ENCODE measurements at places on chromosomes 7 and 10.
A peak's percentile ranks its signal among the peaks of the same experiment; 100 is the strongest.

DNA sequence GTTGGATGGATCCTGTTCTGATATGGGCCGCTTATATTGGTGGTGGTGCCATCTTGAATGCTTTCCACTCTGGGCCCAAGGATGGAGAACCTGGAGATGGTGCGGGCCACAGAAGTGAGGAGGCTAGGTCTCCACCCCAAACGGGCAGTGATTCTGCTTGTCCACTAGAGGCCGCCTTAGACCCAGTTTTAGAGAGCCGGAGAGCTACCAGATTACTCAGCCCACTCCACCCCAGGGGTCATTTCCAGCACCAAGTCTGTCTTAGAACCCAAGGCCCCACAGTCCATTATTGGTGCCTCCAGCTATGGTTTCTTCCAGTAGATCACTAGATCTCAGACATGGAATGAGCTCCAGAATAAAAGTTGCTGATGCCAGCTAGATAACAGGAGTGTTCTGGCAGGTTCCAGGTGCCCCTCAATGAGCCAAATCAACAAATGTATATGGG is 11.8 kb upstream of the CAMK2G start:
- DNase-seq: peak; percentile 38

DNA sequence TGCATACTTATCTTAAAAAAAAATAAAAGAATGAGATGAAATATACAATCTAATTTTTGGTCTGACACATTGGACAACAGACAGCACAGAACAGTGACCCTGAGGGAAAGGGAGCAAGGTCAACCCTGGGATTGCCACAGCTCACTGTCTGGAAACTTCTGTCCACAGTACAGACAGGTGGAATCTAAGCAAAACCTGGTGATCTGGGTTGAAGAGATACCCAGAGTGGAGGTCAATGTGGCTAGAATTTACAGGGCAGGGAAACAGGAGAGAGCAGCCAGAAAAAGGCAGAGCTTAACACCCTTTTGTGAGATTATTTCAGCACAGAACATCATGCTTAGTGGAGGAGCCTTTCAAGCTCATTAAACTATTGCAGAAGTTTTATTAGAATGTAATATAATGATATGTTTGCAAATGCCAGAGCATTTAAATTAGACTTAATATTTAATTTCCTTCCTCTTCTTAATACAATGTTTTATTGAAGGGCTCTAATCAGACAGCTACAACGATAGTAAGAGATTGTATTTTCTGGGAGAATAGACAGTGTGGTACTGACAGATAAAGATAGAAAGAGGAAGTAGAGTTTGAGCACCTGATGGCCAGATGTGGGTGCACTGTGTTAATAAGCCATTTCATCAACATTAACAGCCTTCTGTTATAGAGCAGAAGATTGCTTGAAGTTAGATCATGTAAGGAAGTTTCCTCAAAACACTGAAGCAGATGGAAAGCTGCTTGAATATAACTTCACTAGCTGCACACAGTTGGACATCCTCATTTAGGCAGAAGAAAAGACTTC is 309.4 kb downstream of the HGF start:
- DNase-seq: no peak

- DNase-seq: no peak
Observed at GRCh38 chr7:154592388-154592787, 410.5 kb downstream of the PAXIP1 start.

DNA sequence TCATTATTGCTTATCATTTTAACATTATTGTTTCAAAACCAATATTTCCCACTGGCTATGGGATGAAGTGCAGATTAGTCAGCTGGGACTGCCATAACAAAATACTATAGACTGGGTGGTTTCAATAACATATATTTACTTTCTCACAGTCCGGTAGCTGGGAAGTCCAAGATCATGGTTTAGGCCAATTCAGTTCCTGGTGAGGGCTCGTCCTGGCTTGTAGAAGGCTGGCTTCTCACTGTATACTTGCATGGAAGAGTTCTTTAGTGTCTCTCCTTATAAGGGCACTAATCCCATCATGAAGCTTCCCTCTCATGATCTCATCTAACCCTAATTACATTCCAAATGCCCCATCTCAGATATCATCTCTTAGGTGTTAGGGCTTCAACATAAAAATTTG is 101.3 kb downstream of the CHRM2 start:
- no peak for DNase-seq

- no peak for DNase-seq
Observed at GRCh38 chr7:57404967-57405421, 45.0 kb upstream of the ZNF716 start.

DNA sequence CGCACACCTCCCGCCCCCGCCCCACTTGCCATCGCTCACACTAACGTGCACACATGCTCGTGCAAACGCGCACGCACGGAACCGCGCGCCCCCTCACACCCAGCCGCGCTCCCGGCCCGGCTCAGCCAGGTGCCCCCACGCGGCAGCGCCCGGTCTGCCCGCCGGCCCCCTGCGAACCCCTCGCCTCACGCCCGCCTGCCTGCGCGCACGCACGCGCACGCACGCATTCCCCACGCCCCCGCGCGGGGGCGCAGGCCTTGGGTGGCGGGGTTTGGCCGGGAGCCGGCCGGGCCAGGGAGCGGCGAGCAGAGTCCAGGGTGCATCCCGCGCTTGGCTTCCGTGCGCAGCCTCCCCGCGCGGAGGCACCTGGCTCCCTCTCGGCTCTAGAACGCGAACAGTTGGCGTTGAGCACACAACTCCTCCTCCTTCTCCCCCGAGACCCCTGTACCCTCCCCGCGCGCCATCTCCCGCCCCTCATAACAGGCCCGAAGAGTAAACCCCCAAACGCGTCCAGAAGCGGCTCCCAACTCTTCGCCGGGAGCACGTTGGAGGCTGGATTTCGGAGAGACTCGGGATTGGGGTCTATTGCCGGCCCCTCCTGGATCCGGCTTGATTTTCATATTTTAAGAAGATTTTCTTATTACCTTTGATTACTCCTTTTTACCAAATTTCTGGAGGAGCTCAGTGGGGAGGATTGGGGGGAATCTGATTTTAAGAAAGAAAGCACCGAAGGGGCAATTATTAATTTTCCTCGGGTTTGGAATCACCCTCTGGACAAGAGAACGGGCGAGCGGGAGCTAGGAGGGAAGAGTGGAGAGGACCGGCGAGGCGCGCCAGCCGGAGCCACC is 527 bp upstream of the SORCS3 start:
- no peak for DNase-seq

DNA sequence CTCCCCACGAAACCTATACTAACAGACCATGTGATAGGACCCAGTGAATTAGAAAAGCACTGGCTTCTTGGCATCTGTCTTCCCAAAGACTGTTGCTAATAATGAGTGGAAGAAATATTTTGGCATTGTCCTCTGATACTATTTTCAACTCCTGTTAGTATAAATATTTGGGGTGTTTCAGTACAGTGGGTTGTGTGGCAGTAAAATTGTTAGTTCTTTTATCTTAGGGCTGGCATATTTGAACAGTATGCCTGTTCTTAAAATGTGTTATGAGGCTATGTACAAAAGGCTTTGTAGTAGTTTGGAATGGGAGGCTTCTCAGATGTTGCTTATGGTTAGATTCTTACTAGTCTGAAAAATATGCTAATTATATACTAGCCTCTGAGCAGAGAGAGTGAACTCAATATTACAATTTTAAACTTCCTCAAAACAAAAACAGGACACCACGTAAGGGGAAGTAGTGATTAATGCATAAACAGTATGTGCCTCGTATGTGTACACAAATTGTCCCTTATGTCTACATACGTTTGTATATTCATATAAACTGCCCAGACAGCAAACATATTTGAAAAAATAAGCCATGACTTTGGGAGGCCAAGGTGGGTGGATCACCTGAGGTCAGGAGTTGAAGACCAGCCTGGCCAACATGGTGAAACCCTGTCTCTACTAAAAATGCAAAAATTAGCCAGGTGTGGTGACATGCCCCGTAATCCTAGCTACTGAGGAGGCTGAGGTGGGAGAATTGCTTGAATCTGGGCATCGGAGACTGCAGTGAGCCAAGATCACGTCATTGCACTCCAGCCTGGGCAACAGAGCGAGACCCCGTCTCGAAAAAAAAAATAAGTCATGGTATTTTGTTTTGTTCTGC is 115.4 kb downstream of the ARID5B start:
- no peak for DNase-seq

- DNase-seq: no peak
Observed at GRCh38 chr10:804191-804781, 114.8 kb upstream of the DIP2C start.

DNA sequence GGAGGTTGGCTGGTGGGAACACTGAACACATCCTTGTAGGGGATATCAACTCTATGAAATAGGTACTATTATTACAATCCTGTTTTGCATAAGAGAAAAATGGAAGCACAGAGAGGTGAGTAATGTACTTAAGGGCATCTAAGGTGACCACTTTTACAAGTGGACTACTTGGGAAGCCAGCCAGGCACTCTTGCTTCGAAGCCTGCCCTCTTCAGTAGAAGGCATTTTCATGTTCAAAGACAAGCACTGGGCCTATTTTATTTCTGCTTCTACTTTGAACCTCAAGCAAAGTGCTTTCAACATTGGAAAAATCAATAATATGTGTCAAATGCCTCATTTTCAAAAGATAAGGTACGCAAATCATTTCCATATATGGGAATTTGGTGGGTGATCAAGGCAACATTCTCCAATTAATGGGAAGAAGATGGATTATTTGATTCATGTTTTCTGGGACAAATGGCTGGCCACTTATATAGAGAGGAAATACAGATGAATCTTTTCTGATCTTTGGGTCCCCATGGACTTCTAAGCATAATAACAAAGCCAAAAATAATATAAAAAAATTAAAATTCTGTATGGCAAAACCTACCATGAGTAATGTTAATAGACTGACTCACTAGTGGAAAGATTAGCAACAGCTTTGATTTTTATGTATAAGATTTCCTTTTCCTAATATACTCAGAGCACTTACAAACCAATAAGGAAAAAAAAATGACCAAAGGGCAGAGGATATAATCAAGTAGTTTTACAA is 270.2 kb downstream of the FRMD4A start:
- DNase-seq: no peak

GRCh38 chr7:68684246-68684839 is 913.9 kb upstream of the AUTS2 start:
- no peak for DNase-seq

DNA sequence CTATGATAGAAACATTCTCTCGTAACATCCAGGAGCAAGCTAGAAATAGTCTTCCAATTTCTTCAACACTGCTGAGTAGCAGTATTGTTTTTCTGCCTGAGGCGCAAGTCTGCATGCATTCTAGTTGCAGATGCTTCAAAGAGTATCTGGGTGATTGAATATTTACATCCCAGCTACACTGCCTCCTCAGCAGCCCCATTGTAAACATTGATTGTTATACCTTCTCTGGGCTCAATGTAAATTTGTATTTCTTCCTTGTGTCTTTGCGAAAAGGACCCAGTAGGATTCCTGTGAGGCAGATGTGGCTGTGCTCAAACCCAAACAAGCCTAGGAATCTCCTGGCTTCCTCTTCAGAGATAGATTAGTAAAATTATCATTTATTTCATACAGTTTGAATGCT is 320.7 kb downstream of the CDC14C start:
- DNase-seq: no peak

DNA sequence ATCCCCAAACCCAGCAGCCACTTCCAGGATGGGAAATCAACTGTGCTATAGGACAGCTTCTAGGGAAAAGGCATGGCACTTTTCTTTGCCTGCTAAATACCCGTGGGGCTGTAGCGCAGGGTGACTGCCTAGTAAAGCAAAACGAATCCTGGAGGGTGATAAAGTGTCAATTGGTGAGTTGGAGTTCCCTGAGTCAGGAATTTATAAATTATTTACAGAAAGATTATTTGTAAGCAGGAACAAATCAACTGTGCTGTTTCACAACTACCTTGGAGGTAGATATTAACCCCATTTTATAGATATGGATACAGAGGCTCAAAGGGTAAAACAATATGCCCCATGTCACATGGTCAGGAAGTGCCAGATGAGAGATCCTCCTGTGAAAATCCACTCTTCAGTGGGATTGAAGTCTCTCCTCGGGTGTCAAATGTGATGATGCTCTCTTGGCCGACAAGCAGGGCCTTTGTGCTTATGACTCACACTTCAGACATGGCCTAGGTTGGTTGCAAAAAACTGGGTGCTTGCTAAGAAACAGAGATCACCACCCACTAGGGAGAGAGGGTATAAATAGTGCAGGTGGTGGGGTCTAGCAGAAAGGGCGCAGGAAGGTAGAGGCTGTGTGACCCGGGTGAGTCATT is 383.2 kb upstream of the ZMIZ1 start:
- DNase-seq: no peak

- no peak for DNase-seq
Observed at GRCh38 chr7:113483657-113484056, 365.3 kb upstream of the SMIM30 start.

DNA sequence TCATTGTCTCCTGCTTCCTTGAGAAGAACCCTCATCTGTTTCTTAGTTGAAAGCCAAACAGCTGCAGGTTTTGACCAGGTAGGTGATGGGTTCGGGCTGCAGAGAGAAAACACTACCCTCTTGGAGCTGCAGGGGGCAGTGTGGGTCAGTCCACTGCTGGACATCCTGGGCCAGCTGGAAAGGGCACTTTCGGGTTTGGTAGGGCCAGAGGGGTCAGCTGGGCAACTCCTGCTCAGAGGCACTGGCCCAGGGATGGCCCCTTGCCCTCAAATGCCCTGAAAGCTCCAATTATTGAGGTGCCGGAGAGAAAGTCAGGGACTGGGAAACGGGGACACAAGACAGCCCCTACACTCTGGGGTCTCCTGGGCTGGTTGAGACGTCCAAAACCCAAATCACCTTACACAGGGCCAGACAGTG is 90.7 kb downstream of the MKI67 start:
- DNase-seq: peak; percentile 44

DNA sequence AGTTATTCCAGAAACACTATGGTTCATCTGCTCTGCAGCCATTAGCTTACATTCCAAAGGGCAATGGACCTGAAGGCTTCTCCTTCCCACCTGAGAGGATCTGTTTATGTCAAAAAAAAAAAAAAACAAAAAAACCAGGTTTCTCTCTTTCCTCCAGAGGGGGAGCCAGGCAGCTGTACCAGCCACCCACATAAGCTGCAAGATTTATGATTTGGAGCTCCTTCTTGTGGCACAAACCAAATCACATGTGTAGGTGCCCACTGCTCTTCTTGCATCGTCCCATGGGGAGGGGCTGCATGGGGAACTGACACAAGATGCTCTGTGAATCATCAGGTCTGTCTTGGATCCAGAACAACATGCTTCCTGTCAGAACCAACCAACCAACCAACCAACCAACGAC is 231.6 kb upstream of the IGFBP3 start:
- no peak for DNase-seq

DNA sequence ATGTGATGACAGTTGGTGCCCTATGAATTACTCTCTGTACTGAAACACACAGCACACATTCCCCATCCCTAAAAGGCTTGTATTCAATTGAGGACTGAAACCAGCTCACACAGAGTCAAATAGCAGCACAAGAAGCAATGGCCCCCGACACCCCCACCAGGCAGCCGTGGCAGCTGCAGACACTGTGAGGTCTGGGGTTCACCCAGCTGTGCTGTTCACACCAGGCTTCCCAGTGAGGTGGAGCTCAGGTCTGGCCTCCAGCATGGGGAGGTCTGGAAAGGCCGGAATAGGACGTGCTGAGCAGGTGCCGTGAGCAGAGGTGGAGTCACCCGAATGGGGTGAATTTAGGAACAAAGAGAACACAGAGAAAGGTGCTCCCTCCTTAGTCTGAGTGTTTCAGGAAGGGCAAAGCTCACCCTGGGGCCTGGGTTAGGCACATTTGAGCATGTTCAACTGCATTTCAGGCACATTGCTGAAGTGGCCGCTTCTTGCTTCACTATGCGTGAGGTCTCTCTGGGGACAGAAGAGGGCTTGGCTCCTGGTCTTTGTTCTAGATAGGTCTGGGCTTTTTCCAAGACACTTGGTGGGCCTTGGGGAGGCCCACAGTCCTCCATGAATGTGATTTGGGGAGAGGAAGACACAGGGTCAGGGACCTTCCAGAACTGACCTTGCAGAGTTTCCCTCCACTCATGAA is 41.1 kb downstream of the C10orf120 start:
- DNase-seq: no peak

GRCh38 chr10:71811351-71811750 is 38.0 kb upstream of the VSIR start:
- no peak for DNase-seq
